ENCODE measurements at places on chromosomes 16 and 17. TPM values are rescaled to one million over a fixed set of nuclear protein-coding genes. Genes with fewer than 3 reads are reported as not detected.

- DNase-seq, result no peak
Measured at GRCh38 chr16:50925758-50926357, 184.0 kb downstream of the CYLD start.

DNA sequence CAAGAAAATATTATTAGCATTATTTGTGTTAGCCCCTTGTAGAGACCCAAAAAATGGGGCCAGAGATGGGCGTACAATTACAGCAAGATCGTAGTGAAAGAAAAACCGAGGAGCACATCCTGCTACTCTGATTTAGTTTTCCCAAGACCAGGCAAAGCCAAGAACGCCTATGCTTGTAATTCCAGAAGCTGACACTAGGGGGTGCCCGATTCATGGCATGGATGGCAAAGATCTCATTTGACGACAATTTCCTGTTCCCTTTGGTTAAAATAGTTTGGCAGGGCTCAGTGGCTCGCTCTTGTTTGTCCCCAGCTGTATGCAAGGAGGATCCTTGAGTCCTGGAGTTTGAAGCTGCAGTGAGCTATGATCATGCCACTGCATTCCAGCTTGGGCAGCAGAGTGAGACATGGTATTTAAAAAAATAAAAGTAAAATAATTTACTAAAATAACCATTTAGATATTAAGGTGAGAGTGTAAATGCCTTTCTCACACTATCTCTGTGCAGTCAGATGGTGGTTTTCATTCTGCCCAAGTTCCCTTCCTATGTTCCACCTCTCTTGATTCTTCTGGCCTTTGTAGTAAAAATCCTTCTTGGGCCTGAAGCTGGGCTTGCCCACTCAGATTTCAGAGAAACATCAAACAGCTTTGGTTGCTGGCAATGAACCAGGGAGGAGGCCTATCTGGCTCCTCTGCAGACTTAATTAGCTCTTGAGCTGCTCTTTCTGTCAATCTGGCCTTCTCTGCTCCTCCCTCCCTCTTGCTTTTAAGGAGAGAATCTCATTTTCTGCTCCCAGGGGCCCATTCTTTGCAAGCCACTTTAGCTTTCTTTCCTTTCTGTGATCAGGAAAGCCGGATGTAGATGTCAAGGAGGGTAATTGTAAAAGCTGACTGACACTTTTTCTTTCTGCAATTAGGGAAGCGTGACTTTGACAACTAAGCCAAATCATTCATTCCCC is 31.2 kb downstream of the TMEM238L start:
- DNase-seq, result peak; percentile 57

GRCh38 chr17:47950448-47950847 is 7.2 kb downstream of the PRR15L start:
- DNase-seq, result no peak

DNA sequence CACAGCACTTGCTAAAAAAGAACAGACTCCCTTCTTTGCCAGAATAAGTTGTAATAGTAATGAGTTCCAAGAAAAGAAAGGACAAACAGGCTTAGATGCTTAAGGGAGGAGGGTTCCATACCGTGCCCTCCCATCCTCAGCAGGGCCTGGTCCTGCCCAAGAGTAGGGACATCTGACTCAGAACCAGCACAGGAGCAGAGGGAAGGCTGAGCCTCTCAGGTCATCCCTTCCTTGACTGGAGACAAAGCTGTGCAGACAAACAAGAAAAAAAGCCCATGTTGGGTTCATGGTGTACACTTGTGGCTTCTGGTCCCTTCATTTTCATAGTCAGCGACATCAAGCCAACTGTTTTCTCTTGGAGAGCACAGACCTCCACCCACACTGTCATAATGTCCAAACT is 44.2 kb upstream of the NDRG4 start:
- no peak for DNase-seq

- DNase-seq, result peak; percentile 35
Measured at GRCh38 chr17:4934173-4934979, 2.3 kb downstream of the GP1BA start.

DNA sequence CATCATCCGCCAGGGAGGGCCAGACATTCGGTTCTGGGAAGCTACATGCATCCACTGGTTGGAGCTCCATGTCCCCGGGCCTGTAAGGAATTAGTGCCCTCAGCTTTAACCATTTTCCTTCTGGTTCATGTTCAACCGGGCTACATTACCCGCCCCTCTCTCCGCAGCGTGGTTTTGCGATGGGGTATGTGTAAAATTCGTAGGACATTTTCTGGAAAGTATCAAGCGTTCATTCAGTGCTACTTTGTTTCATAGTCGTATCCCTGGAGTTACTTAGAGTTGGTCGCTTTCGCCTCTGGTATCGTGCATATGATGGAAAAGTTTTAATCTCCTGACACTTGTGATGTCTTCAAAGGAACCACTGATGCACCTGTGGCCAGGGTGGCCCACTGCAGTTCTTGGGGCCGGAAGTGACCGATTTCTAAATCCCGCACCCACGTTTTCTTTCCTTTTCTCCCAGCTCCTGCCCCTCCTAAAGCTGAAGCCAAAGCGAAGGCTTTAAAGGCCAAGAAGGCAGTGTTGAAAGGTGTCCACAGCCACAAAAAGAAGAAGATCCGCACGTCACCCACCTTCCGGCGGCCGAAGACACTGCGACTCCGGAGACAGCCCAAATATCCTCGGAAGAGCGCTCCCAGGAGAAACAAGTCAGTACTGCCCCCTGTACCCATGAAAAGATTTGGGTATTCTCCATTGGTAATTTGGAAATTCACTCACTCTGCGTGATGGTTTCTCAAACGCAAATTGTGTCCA is 637 bp downstream of the RPL23A start:
- peak; percentile 61 for DNase-seq

DNA sequence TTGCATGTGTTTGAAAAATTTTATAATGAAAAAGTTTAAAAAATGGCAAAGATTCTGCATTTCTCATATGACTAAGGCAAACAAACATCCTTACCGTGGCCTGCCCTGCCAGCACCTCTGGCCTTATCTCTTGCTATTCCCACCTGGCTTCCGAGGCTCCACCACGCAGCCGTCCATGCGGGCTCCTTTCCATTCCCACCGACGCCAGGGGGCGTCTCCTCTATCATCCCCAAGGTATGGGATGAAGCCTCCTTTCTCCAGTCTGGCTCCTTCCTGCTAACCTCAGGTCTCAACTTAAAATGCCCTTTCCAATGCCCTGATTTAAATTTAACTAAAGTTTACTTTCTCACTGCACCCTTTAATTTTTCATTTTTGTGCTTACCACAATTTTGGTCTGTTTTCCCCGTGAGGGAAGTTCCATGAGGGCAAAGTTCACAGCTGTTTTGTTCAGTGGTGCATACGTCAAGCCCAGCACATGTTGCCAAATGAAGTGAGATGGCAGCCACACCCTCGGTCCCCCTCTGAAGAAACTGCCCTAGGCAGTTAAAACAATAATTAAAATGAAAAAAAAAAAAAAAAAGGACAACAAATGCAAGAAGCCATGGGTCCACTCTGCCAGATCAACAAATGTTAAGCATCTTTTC is 13.3 kb upstream of the SDK2 start:
- DNase-seq, result peak; percentile 34

DNA sequence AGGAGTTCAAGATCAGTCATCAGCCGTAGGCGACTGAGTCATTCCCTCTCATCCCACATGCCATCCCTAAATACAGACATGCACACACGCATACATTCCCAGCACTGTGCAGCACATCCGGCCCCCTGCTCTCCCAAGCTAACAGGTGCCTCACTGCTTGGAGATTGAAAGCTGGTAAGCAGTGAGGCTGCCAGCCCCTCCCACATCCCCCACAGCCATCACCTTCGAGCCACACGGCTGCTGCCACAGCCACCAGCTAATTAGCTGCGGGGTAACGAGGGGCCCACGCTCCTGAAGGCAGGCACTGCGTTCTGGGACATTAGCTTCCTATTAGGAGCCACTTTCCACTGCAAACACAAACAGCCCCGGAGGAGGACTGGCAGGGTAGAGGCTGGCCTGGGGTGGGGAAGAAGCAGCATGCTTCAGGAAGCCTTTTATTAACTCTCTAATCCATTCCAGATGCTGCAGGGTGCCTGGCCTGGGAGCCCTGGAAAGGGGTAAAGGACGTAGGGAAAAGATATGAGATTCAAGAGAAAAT is 179.6 kb downstream of the CCT6B start:
- no peak for DNase-seq

GRCh38 chr16:66298006-66298405 is 68.5 kb upstream of the CDH5 start:
- DNase-seq, result no peak

ZNF629 gene
- 1.7 TPM for total RNA-seq

SLC47A2 gene
- not detected for total RNA-seq

TOX3 gene
- total RNA-seq, result not detected
